ENCODE measurements at places on chromosomes 3 and 15.

DNA sequence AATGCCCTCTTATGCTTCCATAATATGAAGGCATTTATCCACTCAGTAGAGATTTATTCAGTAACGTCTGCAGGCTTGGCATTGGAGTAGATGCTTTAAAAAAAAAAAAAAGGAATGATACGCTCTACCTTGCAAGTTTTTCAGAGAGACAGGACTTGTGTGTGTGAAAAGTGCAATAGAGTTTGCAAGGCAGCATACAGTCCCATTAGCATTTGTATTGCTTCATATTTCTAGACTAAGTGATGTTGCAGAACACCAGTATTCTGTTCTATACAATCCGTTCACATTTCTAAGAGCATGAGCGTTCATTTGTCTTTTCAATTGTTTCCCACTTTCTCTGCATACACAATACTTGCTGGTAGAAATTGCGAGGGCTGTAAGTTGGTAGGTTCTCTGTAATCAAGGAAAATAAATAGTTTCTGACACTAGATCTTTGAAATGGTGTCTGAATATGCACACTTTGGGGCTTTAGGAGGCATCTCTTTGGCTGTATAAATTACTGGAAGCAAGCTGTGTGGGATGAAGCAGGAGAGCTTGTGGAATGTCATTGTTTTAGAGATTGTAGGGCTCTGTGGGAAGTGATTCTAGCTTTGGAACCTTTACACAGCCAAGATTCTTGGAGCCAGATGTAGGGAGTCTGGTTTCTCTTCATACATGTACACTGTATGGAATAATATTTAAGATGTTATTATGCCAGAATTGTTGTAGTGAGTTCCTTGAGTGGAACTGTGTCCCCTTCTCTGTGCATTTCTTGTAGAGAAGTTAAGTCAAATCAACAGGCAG is 262.7 kb downstream of the FEZF2 start:
- DNase-seq, result no peak

- no peak for DNase-seq
Observed at GRCh38 chr15:89077750-89078149, 10.5 kb upstream of the ABHD2 start.

DNA sequence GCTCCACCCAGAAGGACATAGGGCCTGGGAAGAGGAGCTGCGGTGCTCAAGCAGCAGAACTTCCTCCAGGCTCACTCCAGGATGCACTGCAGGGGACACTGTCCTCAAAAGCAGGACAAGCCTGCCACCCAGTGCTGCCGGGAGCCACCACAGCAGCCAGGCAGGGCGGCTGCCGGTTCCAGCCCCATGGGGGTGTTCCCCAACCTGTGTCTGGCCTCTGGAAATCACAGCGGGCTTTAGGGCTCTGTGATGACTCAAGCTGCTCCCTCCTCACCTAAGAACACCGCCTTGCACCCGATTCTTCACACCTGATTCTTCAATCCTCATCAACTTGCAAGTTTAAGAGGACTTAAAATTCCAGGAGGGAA is 71.9 kb upstream of the SLC6A11 start:
- no peak for DNase-seq

- DNase-seq, result no peak
Observed at GRCh38 chr15:39874890-39875549, 45.0 kb downstream of the GPR176 start.

GRCh38 chr15:78617516-78617915 is 3.3 kb downstream of the CHRNA3 start:
- no peak for DNase-seq

DNA sequence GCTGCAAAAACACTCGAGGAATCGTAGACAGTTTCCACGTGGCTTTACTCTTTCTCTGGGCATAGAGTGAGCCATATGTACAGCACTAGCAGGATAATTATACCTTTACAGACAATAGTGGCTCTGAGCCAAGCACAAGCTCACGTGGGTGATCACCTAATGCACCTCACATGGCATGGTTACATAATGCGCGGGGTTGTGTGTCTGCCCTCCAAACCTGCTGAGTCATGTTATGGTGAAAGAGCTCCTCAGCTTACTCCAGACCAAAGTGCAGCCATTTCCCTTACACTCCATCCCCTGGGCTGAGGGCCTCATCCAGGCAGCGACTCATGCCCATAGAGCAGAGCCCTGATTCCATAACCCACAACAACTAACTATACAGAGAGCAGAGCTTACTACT is 1458.4 kb upstream of the CADM2 start:
- DNase-seq, result no peak

DNA sequence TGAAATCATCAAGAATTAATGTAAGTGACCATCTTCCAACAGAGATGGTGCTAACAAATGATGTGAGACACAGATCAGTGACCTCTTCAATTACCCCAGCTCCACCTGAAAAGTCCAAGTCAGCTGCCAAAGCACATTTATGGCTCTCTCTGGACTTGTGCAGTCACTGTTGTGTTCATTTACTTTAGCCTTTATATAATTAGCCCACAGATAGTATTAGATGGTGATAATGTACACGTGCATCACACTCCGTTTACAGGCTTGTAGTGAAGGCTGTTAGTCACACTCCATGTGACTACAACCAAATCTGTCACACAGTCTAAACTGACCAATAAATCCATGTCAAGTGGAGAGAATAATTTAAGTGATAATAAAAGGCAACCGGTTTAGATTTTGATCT is 331.5 kb upstream of the IL12A start:
- DNase-seq, result no peak

GRCh38 chr15:101295607-101296161 is 636 bp upstream of the SNRPA1 start:
- no peak for DNase-seq

DNA sequence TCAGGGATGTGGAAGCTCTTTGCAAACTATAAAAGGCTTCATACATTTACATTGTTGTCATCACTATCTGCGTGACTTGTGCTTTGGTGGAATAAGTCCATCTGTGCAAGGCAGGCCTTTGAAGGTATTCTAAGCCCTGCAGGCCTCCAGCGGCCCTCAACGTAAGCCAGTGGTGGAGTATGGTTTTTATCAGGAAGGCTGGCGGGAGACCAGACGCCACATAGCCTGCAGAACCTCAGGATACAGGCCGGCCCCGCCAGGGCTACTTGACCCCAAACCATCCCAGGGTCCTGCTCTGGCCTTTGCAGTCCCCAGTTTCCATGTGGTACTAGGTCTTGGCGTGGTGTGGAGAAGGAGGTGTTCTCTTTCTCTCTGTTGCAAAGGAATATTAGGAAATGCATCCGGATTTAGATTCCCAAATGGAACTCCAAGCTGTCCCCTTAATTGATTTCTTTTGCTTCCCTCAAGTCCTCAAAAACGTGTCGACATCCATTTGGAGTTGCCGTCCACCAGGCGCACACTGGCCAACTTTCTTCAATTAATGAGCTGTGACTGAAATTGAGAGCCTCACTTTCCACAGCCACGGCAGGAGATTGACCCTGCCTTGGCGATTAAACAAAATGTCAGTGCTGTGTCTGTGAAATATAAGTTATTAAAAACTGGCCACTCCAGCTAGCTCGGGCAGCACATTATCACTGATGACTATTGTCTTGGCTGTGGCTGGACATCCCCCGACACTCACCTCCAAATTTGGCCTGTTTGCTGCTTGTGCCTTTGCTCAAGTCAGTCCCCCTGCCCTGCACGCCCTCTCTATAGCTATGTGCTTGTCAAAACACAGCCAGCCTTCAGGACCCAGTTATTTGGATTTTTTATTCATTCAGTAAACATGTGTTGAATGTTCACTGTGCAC is 239.8 kb upstream of the TLE3 start:
- DNase-seq, result no peak

GRCh38 chr15:101275018-101275417 is 2.3 kb downstream of the SELENOS start:
- DNase-seq, result no peak

DNA sequence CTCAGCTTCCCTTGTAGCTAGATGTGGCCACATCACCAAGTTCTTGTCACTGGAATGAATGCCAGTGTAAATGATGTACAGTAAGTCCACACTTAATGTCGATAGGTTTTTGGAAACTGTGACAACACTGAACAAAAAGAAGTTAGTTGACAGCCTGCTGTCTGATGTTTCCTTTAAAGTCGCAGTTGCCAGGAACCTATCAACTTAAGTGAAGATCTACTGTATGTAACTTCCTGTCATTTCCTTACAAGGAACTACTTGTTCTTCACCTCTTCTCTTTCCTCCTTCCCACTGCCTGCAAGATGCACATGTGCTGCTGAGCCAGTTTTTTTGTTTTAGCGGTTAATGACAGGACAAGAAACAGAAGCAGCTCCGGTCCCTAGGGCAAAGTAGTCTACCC is 44.6 kb downstream of the HDGFL3 start:
- DNase-seq, result no peak

- DNase-seq, result no peak
Observed at GRCh38 chr3:27802849-27803248, 80.7 kb upstream of the EOMES start.

GRCh38 chr3:73431183-73431900 is 193.4 kb downstream of the PDZRN3 start:
- DNase-seq, result no peak

- DNase-seq, result no peak
Observed at GRCh38 chr3:38840987-38841386, 25.0 kb upstream of the SCN10A start.

DNA sequence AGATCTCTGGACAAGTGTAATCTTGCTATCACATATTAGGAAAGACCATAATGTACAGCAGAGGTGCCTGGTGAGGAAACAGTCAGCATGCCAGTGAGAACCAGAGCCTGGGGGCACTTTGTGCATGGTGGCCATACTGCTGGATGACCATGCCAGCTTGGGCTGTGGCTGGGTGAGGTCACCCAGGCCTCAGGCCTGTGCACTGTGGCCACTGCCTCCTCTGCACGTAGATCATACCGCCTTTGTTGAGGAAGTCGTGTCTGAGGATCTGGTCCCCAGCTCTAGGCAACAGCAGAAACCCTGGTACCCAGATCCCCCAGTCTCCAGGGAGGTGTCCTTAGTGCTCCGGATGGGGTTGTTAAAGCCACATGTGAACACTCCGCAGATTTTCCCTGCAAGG is 38.9 kb downstream of the ZNF710 start:
- no peak for DNase-seq

DNA sequence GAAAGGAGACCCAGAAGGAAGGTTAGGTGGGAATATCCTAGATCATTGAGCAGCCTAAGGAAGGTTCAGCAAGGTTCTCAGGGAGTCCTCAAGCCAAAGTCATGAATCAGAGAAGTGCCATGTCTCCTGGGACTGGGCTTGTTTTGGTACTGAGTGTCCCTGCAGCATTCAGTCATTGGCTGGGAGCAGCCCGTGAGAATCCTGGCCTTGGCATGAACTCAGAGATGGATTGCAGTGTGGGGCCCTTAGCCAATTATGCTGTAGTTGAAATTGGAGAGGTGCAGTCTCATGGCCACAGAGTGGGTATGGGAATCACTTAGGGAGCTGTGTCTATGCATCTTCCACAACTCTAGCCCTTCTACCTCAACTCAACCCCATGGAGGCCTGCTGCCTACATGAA is 17.0 kb upstream of the PPM1L start:
- no peak for DNase-seq

DNA sequence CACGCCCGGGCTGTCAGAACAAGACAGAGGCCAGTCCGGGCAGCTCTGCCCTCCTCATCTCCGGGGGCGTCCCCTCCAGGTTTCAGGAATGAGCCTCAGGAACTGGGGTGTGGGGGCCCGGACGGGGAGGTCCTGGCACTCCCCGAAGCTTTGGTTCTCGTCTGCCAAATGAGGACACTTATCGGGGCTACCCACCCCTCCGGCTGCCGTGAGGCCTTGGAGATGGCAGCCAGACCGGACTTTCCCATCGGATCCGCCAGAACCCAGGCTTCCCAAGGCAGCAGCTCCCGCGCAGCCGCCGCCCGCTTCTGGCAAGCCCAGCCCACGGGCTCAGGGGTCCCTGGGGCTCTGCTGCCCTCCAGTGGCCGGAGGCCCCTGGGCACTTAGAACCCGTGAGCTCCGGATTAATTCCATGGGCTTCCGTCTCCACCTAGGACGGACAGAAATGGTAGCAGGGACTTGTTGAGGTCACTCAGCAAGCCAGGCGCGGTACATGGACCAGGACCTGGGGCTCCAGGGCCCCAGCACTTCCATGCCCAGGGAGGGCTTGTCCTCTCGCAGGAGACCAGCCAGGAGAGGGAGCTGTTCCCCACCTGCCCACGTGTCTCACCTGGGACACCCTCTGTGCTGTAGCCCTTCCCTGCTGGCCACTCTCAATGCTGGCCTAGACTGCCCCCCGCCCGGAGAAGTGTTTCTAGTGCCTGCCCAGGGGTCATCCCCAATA is 89.4 kb downstream of the LINGO1 start:
- peak; percentile 34 for DNase-seq

DNA sequence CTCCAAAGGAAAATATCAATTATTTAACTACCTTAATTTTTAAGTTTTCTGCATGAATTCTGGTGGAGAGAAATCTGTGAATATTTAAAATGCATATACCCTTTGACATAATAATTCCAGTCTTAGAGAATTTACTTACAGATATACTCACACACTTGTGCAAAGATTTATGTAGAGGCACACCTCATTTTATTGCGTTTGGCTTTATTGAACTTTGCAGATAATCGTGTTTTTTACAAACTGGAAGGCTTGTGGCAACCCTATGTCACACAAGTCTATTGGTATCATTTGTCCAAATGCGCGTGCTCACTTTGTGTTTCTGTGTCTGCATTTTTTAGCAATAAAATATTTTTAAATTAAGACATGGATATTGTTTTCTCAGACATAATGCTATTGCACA is 81.5 kb downstream of the SENP2 start:
- no peak for DNase-seq

Data from activated CD8-positive, alpha-beta memory T cell treated with anti-CD3 and anti-CD28 coated beads for 1 hour (primary cell).